ENCODE measurements at places on chromosomes 7 and 10. TPM values are rescaled to one million over a fixed set of nuclear protein-coding genes. Genes with fewer than 3 reads are reported as not detected.

KCND2 gene
- total RNA-seq, result 3.4 TPM

GIMAP5 gene
- total RNA-seq, result 10.1 TPM

DNA sequence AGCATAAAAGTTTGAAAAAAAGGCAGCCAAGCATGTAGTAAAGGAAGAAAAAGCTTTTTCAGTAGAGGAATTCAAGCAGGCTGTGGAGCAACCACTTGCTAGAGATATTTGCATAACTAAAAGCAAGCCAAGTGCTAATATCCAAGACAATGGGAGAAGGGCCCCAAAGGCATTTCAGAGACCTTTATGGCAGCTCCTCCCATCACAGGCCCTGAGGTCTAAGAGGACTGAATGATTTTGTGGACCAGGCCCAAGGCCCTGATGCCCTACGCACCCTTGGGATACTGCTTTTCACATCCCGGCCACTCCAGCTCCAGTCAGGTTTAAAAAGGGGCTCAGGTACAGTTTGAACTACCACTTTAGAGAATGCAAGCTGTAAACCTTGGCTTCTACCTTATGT lies 261.7 kb upstream of the SEMA3C start:
- no peak for DNase-seq

DNA sequence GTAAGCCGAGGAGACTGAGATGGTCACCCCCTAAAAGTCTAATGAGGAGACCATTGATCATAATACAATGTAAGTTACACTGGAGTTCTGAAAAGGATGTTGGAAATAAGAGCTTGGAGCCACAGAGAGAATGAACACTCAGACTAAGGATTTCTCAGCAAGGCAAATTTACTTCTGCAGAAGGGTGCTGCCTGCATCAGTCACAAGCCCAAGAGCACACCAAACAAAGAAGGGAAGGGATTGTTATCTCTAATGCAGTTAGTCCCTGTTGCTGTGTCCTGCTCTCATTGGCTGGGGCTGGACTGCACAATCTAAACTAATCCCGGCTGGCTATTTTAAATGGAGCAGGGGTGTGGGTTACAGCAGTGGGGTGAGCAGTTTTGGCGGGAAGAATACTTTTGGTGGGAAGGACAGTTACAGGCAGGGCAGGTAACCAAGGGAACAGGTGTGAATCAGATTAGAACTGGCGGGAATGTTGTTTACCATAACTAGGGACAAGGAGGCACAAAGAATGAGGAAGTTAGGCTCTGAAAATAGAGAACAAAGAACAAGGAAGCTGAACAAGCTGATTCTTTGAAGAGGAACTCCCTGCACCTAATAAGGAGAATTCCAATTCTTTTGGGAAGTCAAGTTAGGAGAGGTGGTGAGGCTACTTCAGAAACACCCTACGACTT lies 30.3 kb upstream of the TRIM24 start:
- DNase-seq, result no peak

DNA sequence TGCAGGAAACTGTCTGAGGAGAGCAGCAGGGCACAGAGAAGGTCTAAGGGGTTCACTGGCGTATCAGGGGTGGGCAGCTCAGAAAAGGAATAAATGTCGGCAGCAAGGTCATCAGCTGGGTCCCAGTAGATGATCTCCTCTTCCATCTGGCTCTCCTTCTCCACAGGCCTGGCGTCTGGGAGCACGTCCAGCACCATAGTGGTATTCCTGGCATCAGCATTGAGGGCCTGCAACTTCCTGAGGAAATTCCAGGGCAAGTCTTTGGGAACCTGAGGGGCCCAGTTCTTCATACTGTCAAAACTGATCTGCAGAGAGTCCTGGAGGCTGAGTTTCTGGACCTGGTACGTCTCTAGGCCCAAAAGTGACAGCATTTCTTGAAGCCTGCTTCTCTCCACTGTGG lies 9.6 kb upstream of the MRPS24 start:
- DNase-seq, result no peak

DNA sequence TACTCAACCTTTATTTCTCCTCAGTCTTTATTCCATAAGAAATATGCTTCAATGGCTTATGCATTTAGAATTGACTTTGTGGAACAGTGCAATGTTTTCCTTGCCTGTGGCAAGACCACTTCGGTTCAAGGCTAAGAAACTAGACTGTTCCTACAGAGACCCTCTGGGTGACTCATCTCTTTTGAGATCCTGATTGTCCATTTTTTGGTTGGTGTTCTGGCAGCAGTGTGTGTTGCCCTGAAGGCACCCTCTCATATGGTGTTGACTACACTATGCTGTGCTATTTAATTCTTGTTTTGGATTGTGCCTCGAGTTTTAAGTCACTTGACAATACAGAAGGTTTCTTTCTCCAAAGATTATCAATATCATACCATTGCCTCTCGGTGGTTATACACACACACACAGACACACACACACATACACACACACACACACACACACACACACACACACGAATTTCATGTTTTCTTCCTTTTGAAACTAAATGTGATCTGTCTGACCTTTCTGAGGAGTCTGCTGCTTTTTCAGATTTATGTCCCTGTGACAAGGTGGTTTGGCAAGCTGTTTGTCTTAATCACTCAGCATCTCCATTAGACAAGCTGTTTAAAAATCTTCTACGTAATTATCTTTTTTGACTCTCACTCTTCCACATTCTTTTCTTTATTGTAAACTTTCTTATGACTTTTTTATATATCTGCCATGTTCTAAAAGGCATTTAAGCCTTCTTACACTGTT lies 187.2 kb downstream of the VTI1A start:
- DNase-seq, result peak; percentile 59

DNA sequence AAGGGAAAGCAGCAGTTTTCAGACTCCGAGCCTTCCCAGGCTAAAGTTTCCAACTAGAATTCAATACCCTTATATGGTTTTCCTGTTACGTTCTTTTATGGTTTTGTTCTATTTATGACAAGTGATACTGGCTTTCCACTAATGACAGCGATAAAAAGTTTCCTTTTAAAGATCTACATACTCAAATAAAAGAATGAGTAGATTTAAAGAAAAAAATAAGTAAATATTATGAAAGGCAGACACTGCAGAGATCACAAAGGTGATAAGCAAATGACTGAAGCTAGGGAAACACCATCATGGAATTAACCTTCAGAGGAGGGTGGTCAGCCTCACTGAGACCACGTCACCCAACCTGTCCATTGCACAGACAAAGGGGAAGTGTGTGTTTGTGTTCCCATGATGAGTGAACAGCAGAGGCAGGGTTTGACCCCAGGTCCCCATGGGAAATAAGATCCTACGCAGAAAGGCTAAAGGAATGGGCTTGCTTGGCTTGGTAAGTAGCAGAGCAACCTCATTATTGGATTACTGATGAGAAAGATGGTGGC lies 4.0 kb downstream of the VSIR start:
- DNase-seq, result peak; percentile 63
